ENCODE measurements at places on chromosomes 5 and 9.
A peak's percentile ranks its signal among the peaks of the same experiment; 100 is the strongest.

DNA sequence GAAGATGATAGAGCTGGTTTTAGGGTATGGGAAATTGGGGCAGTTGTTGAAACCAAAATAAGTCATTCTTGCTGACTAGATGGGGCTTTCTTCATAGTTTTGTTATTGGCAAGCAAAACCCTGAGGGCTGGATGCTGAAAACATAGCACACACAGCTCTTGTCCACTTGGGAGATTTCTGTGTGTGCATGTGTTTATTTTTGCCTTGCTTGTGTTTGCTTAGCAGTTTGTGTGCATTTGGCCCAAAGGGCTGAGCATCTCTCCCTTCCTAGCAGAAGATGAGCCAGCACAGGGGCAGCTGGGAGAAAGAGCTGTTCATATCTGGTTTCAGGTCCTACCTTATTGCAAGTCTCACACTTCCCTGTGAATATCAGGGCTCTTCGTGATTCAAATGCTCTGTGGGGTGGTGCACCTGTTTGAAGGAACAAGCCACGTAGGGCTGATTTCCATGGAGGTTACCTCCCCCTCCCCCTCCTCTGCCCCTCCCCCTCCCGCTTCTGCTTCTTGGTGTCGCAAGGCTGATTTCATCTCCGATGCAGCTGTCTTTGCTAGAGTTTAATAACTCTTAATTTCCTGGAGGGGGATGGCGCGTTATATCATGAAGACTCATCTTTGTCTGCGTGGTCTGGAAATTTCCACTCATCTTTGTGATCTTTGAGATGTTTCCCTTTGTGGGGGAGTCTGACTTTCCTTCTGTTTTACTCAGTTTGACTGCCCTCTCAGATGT lies 296.5 kb downstream of the ARHGAP26 start:
- DNase-seq = no peak

DNA sequence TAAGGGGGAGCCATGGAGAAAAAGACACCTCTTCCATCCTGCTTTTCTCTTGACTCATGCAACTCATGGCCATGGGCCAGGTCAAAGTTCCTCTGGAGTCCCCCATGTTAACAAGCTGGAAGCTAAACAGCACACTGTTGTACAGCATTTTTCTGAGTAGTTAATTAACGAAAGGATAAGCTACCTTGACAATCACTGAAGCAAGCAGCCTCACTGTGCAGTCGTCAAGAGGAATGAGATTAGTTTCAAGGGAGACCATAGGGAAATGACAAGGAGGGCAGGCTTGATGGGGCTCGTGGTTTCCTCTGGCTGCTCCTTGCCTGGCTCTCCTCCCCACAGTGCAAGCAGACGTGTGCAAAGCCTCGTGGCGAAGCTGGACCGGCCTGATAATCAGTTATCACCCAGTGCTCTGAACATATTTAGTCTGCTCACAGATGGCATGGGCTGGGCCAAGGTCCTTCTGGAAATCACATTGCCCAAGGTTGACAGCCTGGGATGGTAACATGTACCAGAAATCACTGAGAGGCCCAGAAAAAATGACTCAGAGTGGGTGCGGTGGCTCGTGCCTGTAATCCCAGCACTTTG lies 209.5 kb downstream of the SLIT3 start:
- DNase-seq = no peak

DNA sequence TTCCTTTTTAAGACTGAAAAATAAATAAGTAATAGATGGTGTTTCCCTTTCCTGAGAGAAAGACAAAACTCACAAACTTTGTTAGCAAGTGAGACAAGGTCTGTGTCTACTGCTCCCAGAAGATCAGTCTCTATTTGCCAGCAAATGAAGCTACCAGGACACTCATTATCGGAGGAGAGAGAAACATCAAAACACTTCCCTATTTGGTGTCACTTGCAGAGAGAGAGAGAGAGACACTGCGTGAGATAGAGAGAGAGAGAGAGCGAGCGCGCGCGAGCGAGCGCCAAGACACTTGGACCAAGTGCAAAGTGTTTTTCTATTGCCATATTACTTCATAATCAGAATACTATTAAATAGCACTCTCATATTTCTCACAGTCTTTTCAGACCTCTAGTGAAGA lies 142.7 kb downstream of the KCNN2 start:
- no peak for DNase-seq

- no peak for DNase-seq
Observed at GRCh38 chr9:134983074-134983473, 65.4 kb upstream of the FCN1 start.

GRCh38 chr5:157486221-157486681 lies 26.2 kb downstream of the NIPAL4 start:
- DNase-seq = no peak

DNA sequence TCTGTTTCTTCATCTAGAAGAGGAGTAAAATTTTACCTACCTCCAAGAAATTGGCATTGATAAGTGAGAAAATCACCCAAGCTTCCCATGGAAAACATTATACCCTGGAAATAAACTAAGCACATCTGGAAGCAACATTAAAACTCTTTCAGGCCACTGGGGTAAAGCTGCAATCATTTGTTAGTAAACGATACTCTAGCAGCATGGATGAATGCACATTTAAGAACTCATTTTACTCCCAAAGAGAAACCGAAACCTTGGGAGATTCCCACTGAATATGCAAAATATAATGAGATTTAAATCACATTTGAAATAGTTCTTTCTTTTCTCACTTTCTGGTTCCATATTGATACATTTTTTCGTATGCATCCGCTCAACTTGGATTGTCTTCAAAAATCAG lies 467.5 kb downstream of the EFNA5 start:
- DNase-seq = no peak

DNA sequence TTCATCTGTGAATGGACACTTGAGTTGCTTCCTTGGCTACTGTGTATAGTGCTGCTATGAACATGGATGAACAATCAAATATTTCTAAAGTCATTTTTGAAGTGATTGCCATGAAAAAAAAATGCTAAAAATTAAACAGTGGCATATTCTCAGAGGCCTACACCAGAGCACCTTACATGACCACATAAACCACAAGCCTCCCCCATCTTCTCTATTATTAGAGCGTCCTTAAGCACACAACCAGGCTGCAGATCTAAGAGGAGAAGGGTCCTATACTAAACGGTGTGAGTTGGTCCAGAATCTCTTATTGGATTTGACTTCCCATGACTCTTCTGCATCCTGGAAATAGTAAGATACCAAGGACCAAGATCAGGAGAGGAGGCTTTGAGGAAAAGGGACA lies 34.3 kb downstream of the PCA3 start:
- no peak for DNase-seq

DNA sequence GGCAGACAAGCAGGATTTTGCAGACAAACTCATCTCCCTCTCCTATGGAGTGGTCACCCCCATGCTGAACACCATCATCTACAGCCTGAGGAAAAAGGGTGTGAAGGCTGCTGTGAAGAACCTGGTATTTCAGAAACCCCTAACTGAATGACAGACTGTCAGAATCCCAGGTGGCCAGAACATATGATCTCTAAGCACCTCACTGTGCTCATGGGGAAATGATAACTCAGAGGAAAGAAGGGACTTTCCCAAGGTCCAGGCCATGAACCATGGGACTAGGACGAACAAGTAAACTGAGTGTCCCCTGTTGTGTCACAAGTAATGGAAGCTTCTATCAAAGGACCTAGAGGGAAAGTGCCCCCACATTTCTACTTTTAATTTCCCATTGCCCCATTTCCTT lies 14.7 kb upstream of the RECK start:
- no peak for DNase-seq

- DNase-seq = peak; percentile 60
Observed at GRCh38 chr5:317086-317811, 4.3 kb upstream of the AHRR start.

GRCh38 chr5:96648593-96648992 lies 13.6 kb upstream of the CAST start:
- DNase-seq = no peak

- DNase-seq = no peak
Observed at GRCh38 chr9:109551651-109552050, 53.5 kb upstream of the PTPN3 start.

- DNase-seq = no peak
Observed at GRCh38 chr9:4084435-4084818, 215.4 kb downstream of the GLIS3 start.

DNA sequence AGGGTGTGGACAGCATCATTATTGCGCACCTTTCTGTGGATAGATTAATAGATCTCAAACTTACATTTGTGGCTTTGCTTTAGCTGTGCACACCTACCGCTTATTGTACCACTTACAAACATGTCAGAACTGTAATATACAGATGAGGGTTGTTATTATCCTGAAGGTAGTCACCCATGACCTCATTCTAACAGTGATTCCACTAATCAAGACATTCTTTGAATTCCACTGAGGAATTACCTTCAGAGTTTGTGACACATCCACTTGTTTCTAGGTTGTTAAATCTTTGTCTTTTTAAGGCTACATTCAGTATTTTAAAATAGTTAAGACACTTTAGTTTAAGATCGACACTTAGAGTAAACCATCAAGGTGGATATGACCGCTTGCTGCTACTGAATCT lies 7.8 kb downstream of the KCNV2 start:
- DNase-seq = no peak

DNA sequence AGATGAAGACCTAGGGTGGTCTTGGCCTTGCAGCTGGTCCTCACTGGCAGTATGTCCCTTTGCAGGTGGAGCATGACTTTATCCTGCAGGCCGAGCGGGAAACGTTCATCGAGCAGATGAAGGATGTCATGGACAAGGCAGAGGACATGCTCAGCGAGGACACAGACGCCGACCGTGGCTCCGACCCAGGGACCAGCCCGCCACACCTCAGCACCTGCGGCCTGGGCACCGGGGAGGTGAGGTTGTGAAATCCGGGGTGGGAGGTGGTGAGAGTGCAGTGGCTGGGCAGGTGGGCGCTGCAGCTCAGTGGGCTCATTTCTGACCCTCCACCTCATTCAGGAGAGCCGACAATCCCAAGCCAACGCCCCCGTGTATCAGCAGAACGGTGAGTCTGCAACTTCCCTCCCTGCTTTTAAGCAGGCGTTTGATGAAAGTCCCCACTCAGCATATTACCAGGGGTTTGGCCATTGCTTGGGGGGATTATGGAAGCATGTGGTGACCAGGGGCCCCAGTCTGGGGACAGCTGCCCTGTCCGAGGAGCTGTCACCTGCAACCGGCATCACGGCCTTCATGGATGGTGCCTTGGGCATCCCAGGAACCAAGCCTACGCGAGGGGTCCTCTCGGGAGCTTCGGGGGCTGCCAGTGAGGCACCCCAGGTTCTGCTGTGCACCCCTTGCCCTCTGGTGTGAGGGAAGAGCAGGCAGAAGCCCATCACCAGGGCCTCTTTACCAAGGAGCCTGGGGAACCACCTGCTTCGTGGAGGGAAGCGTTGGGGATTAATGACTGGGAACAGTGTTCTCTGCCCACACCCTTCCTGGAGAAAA lies 84.0 kb downstream of the WNK2 start:
- DNase-seq = peak; percentile 34

- no peak for DNase-seq
Observed at GRCh38 chr5:15261269-15261995, 238.5 kb upstream of the FBXL7 start.

- DNase-seq = no peak
Observed at GRCh38 chr5:24609706-24610105, 35.1 kb downstream of the CDH10 start.

DNA sequence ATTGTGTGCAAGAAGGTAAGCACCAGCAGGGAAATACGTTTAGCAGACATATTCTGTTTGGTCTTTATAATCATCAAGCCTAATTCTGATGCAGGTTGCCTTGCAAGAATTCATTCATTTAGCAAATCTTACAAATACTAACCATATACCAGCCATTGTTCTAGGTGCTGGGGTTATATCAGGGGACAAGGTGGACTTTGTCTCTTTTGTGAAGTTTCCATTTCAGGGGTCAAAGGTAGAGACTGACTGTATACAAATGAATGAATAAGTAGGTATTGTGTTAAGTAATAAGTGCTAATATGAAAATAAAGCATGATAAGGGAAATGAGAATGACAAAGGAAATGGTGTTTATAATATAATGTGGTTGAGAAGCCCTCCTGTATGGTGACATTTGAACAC lies 64.0 kb downstream of the LNPEP start:
- DNase-seq = no peak

DNA sequence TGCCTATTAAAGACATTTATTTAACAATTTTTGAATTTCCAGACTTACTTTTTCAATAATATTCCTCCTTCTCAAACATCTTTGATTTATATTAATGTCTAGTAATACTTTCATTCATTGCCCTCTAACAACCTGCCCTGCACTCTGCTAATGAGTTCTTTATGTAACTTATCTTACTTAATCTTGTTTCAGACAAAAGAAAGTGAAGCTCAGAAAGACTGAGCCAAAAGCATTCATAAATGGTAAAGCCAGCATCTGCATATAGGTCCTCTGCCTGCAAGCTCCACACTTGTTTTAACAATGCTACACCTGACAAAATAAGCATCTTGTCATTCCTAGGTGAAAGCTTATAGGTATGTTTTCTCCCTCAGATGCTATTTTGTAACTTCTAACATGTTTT lies 2.4 kb upstream of the TNPO1 start:
- DNase-seq = no peak

GRCh38 chr9:74379718-74380117 lies 117.4 kb upstream of the RORB start:
- DNase-seq = no peak

GRCh38 chr9:122158202-122158601 lies 1.4 kb downstream of the NDUFA8 start:
- DNase-seq = no peak

DNA sequence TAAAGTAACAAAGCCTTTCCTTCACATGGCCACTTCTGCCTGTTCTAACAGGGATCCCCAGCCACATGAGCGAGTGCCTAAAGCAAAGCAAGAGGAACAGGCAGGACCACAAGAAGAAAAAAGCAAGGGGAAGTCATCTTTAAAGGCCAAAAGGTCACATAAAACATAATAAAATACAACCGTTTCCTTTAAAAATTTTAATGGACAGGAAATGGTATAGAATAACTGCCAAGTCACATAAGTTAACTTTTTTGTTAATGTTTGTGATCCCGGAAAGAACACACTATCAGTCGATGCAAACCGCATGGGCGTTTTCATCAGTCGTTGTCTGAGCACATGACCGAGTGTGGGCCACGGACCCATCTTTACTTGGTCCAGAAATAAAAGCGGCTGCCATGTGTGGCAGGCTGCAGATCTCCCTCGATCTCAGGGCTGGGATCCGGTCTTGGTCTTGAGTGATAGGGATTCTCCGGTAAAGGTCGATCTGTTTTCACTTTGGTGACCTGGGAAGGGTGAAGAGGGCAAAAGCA lies 15.6 kb downstream of the NDUFA8 start:
- no peak for DNase-seq

DNA sequence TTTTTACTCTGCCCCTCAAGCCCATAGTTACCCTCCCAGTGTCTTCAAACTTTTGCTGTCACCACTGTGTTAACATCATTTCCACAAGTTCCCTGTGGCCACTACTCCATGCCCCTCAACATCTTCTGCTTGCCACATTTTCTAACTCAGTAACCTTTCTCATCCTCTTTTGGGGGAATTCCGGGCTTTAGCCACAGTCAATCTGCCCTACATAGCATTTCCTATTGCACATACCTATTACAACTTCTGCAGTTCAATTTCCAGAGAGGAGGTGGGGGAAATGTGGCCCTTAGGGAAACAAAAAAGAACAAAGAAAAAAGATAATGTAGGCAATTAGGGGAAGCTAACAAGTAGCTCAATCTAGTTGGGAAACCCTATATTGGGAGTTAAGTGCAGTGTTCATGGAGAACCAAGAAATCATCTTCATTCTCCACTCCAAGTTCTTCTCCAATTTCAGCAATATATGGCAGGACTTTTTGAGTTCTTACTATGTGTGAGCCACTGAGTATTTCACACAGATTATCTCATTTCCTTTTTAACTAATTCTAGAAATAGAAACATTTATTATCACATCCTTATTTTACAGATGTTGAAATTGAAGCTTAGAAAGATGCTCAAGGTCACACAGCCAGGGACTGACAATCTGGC lies 40.2 kb upstream of the LPAR1 start:
- DNase-seq = no peak

GRCh38 chr9:77917800-77918199 lies 113.8 kb downstream of the GNAQ start:
- no peak for DNase-seq

All from mesothelial cell of epicardium (in vitro differentiated cells).